ENCODE measurements at places on chromosomes 3 and 15.

DNA sequence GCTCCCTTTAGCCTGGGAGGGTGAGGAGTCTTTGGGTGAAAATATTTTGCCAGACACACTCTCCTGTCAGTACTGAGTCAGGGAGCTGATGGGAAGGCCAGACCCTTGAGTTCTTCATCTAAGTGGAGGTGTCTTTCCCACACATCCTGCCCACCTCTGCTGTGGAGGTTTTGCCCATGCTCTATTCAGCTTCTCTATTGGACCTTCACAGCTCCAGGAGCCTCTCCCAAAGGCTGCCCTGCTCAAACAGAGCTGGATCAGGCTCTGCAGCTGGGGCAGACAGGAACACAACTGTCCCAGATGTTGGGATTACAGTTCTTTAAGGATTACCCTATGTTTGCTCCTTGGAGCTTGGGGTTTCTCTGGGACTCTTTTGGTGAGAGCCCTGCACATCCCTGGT is 77.9 kb downstream of the SPSB4 start:
- no peak for DNase-seq

GRCh38 chr3:75248974-75249373 is 415.2 kb upstream of the FRG2C start:
- no peak for DNase-seq

DNA sequence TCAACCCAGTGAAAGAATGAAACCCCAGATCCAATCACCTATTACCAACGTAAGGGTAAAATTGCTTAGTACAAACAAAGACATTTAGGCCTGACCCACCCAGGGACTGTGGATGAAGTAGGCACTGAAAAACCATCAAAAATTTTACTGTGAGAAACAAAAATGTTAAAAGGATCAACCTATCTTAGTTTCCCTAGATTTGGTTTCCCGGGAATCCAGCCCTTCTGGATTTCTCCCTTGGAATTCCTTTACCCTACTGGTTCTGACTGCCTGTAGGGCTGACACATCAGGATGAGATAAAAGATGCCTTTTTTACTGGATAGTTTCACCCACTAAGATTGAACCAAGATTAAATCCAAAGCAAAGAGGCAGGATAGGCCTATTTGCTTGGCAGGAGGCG is 102.7 kb downstream of the SCAPER start:
- DNase-seq, result no peak

- DNase-seq, result no peak
Observed at GRCh38 chr3:43181202-43181821, 75.4 kb upstream of the POMGNT2 start.

- no peak for DNase-seq
Observed at GRCh38 chr3:123431007-123431657, 17.8 kb downstream of the ADCY5 start.
